Omental fat pad (tissue), 4 donors: ENCODE measurements at places on chromosomes 12 and 14. TPM values are rescaled to one million over a fixed set of nuclear protein-coding genes. Genes with fewer than 3 reads are reported as not detected.

DNA sequence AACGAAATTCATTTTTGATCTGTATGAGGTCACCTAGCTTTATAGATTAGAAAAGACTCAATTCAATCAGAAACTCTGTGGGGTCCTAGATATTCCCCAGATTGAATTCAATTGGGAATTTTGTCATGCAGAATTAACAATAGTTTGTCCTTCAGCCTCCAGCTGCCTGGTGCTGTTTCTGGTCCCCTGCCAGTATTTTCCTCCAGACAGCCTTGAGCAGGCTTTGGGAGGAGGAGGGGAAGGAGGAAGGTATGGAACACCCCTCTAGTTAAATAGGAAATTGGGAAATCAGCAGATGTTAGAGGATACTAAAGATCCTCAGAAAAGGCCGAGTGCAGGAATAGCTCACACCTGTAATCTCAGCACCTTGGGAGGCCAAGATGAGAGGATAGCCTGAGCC lies 10.6 kb downstream of the GRIP1 start:
- no peak for DNase-seq

DNA sequence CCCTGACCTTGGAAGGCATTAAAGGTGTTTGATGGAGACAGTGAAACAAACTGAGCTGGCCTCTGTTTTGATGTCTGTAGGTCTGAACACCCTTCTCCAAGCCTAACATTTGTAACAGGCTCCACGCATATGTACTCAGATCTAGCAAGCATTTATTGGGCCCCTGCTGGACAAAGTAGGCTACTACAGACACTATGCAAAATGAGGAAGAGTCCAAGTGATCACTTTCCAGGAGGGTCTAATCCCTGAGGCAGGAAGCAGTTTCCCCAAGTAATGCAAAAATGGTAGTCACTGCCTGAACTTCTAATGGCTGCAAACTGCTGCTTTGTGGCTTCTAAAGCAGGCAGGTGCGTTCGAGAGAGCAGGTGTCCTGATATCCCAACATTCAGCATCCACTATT lies 405.8 kb downstream of the MED13L start:
- no peak for DNase-seq

DNA sequence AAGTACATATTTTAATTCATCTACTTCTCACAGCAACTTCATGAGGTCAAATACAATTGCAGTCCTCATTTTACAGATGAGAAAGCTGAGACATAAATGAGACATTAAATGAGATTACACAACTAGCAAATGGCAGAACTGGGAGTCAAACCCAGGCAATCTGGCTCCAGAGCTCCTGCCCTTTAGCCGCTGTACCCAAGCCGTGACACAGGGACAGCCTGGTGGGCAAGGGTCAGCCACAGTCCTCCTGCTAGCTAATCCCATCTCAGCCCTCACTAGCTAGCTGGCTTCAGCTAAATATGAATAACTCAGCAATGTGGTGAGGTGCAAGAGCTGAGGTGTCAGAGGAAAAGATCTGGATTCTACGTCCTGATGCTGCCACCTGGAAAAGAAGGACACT lies 54.8 kb downstream of the NINJ2 start:
- DNase-seq, result no peak

DNA sequence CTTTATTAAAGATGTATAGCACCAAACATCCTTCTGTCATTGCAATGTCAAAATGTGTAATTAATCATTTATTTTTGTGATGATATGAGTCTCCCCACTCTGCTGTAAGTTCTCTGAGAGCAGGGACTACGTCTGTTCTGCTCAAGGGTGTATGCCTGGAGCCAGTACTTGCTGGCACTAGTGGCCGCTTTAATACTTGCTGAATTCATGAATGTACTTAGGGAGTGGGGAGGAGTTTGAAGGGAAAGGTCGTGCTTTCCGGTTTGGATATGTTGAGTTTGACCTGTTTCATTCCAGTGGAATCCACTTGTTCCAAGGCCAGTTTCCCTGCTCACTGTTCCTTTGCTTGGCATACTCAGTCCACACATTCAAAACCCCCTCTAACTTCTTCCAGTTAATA lies 1.9 kb upstream of the DCAF5 start:
- DNase-seq, result no peak

DNA sequence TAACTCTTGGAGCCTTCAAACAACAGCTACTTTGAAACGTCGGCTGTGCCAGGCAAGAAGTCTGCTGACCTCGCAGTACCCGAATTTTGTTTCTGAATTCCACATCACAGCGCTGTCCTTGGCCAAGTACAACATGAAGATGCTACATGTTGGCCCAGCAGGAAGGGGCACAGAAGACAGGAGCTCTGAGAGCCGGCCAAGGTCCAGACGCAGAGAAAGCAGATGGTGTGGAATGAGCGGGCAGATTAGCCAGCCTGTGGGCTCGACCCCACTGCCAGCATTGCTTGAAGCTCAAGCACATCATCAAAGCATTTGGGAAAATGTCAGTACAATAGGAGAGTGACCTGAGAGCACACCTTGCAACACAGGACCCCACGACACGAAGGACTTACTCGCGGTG lies 64.5 kb downstream of the FZD10 start:
- DNase-seq, result no peak

- no peak for DNase-seq
Measured at GRCh38 chr12:10623131-10623530, 9.7 kb upstream of the MAGOHB start.

GRCh38 chr12:108634341-108634751 lies 652 bp upstream of the SELPLG start:
- DNase-seq, result no peak

GRCh38 chr12:53677800-53678148 lies 1.9 kb upstream of the ATP5MC2 start:
- no peak for DNase-seq

DNA sequence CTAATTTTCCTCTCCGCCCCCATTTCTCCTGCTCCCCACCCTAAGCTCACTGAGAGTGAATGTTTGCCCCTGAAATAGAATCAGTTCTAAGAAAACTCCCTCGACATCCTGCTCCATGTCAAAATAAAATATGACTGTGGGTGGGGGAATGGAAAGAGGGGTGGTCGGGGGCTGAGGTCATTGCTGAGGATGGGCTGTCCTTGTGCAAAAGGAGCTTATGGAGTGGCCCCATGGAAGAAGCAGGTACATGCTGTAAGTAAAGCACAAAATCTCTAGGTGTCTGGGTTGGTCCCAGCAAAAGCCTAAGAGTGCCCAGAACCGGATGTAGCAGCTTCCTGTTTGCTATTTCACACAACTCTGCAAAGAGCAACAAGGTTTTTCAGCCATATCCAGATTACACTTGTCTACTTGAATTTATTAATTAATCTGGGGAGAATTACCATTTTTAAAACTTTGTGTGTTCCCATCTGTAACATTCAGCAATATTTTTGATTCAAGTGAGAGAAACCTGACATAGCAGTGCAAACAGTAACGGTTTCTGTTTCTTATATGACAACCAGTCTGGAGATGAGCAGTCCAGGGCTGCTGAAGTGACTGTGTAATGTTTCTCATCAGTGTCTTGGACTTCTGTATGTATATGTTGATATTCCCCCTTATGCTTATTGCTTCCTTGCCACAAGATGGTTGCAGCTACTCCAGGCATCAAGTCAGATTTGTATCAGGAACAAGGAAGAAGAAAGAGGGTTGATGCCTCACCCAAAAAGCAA lies 40.4 kb upstream of the GZMB start:
- DNase-seq, result no peak

- DNase-seq, result no peak
Measured at GRCh38 chr12:126480451-126480850, 1415.2 kb downstream of the AACS start.

GRCh38 chr12:94726236-94726835 lies 76.0 kb upstream of the TMCC3 start:
- no peak for DNase-seq

GRCh38 chr12:52801773-52802172 lies 5.9 kb upstream of the KRT3 start:
- DNase-seq, result no peak

- DNase-seq, result no peak
Measured at GRCh38 chr14:96362071-96362964, 823 bp downstream of the ATG2B start.

GRCh38 chr12:42284876-42285275 lies 41.0 kb downstream of the ZCRB1 start:
- no peak for DNase-seq

- DNase-seq, result no peak
Measured at GRCh38 chr14:74299061-74299545, 3.6 kb downstream of the ABCD4 start.

- DNase-seq, result peak; percentile 45
Measured at GRCh38 chr12:26845057-26845666, 12.2 kb upstream of the ITPR2 start.

GRCh38 chr14:88078525-88078924 lies 73.6 kb downstream of the GPR65 start:
- no peak for DNase-seq

- no peak for DNase-seq
Measured at GRCh38 chr12:89951694-89952060, 243.0 kb upstream of the ATP2B1 start.

DNA sequence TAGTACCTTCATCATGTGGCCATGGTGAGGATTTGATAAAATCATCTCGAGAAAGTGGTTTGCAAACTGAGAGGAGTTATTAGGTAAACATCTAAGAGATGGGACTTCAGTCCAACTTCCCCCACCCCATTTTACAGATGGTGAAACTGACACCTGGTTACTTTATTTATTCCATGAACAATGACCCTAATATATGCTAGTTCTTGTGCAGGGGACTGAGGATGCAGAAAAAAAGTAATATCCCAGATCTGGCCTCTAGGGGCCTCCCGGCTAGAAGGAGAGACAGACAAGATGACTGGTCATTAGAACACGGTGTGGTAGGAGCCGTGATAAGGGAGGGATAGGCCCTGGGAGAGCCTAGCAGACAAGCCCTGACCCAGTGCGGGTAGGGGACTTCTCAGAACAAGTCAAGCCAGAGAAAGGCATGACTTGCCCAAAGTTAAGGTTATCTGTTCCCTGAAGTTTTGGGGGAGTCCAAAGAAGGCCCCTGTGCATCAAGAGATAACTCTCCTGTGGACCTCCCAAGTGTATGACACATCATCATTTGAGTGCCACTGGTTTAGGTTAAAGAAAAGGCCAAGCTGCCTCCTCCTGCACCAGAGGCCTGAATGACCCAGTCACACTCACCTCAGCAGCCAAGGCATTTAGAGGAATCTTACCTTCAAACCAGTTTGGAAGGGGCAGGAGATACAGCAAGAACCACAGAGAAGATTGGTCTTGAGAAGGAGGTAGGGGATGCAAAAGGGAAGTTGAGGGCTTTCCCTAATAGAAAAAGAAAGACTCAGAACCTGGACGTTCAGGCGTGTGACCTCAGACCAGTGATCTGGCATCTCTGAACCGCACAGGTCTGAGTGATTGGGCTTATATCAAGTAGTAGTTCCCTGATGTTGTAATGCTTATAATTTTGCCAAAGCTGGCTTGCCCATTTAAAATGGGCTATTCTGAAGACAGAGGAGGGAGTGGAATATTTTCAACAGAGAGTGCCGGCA lies 1.6 kb downstream of the CMKLR1 start:
- DNase-seq, result no peak

- DNase-seq, result no peak
Measured at GRCh38 chr12:38919191-38919590, 13.8 kb upstream of the CPNE8 start.

DNA sequence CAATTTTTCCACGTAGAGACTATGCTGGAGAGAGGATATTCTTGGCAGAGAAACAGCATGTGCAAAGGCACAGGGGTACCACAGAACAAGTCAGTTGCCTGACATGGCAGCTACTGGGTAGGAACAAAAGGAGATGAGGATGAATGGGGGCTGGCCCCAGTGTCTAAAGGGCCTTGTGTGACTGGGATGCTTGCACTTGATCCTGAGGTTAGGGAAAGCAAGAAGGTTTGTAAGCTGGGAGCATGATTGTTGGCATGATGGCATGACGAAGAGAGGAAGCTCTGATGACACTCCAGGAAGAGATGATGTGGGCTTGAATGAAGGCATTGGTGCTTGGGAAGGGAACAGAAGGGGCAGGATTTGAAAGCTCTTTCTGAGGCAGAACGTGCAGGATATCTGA lies 139.1 kb downstream of the ZFP36L1 start:
- no peak for DNase-seq

- DNase-seq, result no peak
Measured at GRCh38 chr14:80356413-80356812, 145.1 kb upstream of the DIO2 start.

DNA sequence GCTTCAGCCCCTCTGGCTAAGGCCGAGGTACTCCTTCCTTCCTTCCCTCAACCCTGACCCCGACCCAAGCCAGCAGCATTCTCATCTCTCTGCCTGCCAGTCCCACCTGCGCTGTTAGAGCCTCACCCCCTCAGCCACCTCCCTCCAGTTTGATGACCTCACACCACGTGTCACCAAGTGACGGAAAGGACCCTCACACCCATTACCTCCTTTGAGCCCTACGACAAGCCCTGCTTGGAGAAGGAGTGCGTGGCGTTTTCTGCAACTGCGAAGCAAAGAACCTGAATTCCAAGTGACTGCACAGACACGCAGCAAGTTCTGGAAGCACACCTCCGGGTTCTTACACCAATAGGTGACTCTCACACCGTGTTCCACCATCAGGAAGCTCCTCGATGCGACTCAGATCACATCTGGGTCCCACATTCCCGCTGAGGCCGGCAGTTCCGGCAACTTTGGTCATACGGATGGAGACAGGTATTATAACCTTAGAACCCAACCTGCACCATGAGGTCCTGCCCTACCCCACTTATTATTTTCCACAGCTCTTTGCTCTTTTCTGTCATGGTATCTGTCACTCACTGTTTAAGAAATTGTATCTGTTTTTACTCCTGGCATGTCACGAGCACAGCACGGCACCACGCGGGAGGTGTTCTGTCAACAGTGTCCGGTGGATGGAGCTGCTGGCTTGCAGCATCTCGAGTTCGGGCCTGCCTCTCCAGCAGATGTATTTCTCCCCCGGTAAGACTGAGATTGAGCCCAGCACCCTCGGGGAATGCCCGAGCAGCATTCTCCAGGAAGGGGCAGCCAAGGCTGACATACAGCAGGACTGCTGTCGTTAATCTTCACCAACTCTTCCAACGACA lies 5.0 kb upstream of the SLC6A12 start:
- DNase-seq, result no peak

GRCh38 chr12:6226002-6226678 lies 25.9 kb downstream of the CD9 start:
- no peak for DNase-seq

DNA sequence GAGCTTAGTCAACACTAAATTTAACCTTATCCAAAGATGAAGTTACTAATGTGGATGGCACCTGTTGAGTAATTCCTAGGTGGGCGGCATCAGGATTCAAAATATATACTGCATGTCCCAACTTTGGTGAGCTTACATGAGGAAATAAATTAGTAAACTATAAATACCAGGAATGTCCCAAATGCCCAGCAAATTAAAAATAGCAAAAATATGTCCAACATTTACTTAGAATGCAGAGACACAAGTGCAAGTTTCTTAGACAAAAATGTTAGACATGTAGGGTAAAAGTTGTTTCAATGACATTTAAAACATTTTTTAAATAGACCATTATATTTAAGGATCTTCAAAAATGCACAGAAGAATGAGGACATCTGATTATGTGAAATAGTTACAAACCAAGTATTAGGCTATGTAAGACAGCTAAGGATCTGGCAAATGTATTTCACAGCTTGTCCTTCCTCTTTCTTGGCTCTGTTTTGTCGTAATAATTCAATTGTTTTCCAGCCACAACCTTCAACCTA lies 115.9 kb downstream of the NAV3 start:
- no peak for DNase-seq

- DNase-seq, result no peak
Measured at GRCh38 chr12:32478858-32479725, 79.7 kb downstream of the FGD4 start.

The DPPA3 gene
- total RNA-seq, result not detected

The GPRC5D gene
- total RNA-seq, result not detected

The ZDHHC22 gene
- total RNA-seq, result not detected

The ARHGAP5 gene
- total RNA-seq, result 117 TPM

The DCN gene
- total RNA-seq, result 2,728 TPM

The TSHR gene
- 0.74 TPM for total RNA-seq

The FAM90A1 gene
- total RNA-seq, result not detected
